Central memory CD4-positive, alpha-beta T cell (primary cell): ENCODE measurements at places on chromosomes 2 and 18.

DNA sequence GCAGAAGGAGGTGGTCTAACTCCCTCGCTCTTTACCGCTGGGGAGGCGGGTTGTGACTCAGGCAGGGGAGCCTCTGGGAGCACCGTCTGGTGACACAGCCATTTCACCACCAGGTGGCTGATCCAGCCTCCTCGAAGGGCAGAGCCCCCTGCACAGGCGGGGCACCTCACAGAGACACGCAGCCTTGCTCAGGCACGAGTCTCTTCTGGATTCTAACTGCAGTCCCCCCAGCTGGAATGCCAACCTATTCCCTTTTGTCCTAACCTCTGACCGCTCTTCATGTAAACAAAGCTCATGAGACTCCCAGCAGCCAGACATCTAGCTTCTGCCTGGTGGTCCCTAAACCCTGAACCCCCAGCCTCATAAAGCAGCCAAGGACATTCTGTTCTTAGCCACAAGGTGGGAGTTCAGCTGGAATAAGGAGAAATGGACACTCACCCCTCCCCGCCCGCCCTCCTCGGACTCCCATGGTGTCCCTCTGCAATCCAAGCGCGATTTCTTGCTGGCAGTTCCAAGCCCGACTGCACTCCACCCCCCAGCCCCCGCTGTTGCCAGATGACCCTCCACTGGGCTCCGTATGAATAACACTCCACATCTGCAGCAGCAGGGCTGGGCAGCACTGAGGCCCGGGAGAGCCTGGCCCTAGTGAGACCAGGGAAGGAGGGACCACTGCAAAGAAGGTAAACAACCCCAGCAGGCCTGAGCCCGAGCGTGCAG is 84.3 kb downstream of the TNS1 start:
- no peak for DNase-seq

- DNase-seq: no peak
Observed at GRCh38 chr2:120531863-120532600, 186.1 kb downstream of the INHBB start.

DNA sequence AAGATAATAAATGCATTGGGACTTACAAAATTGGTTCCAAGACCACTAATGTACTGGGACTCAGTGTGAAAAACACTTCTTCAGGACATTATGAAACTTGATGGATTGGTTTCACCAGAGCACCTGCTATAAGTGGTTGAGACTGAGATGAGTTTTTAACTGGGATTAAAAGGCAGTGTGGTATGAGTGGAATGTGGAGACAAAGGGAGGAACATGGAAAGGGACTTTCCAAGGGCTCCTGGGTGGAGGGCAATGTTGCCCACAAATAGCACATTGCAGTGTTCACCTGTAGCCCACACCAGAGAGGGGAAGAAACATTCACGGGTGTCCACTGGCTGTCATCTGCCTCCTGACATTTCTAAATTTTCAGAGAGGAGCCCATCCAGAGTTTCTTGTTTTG is 253.3 kb upstream of the TANK start:
- DNase-seq: no peak

DNA sequence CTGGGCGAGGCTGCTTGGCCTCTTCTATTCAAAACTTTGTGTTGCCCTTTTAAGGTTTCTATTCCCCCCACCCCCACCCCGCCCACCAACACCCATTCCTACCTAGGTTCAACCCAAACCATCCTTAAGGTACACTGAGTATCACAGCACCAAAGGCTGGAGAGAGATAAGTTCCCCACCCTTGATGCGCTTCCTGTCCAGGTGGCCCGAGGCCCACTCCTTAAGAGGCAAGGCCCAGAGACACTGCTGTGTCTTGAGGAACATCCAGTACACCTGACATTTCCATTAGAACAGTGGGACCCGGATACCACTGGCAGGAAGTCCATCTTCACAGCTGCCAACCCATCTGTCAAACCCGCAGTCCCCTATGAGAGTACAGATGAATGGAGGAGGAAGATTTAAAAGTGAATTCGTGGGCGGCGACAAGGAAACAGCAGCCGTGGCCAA is 277 bp upstream of the INPP1 start:
- DNase-seq: no peak

GRCh38 chr2:181419129-181419855 is 37.9 kb upstream of the ITGA4 start:
- no peak for DNase-seq

- DNase-seq: no peak
Observed at GRCh38 chr2:191252699-191253098, 7.5 kb downstream of the MYO1B start.

- DNase-seq: no peak
Observed at GRCh38 chr2:136386046-136386445, 268.1 kb upstream of the CXCR4 start.

- no peak for DNase-seq
Observed at GRCh38 chr18:24027156-24027827, 12.7 kb downstream of the TTC39C start.

GRCh38 chr18:69947361-69948133 is at the start of gene CD226:
Gene CD226, minus strand, starts transcription at chr18:69947873. Its CDS starts 467 bp downstream, at chr18:69947406.
- DNase-seq: peak; percentile 69

GRCh38 chr2:207142461-207142860 is 23.3 kb downstream of the KLF7 start:
- DNase-seq: peak; percentile 12

DNA sequence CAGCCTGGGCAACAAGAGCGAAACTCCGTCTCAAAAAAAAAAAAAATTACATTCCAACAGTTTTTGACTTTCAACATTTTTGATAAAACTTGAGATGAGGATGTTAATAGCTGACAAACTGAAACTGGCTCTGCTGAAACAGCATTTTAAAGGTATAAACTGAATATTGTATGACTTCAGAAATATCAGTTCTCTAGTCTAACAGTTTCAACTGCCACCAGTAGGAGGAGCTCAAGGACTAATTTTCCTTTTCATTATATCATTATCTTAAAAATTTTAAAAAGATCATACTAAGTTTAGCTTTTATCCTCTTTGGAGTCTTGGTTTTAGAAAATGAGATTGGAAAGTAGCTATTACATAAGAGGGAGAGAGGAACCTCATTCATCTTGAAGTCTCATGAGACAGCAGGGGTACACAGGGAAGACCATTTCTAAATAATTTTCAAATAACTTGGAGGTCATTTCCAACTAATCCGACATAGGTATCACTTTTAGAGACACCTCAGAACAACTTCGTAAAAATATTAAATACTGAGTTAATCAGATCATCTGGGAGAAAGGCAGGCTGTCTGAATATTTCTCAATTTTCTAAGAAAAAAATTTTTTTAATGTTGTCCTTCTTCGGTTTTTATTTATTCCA is 37.6 kb upstream of the MCM6 start:
- peak; percentile 55 for DNase-seq

DNA sequence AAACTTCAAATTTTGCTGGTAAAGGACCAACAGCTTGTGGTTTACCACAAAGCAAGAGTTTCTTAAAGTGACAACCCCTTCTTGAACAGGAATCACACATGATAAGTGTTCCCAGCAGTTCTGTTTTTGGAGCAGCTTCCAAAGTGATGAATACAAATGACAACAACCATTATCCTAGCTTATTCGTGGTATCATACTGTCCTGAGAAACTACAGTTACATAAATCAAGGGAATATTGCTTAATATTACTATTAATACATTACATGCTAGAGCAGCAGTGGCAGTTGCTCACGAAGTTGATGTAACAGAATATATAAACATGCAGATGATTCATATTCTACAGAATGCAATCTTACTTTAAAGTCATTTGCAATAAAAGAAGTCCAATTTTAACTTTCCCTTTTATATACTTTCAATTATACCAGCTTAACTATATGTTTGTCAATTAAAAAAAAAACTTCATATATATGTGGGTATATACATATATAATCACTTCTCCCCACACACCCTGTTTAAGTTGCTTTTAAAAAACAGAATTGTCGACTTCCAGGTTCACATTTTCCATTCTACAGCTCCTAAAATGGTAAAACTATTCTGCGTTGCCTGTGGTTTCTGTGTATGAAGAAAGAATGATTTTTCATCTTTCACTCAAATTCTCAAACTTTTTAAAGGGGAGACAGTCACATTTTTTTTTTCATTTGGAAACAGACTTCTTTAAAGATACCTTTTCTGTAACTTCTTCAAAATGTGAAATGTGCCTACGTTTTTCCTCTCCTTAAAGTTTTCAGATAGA is 713.6 kb downstream of the TDRD15 start:
- DNase-seq: no peak

- DNase-seq: no peak
Observed at GRCh38 chr2:201852878-201853415, 46.6 kb downstream of the CDK15 start.
